ENCODE measurements at places on chromosomes 11 and 22.
A peak's percentile ranks its signal among the peaks of the same experiment; 100 is the strongest.

- no peak for DNase-seq
Measured at GRCh38 chr11:78319453-78319955, 98.1 kb downstream of the GAB2 start.

DNA sequence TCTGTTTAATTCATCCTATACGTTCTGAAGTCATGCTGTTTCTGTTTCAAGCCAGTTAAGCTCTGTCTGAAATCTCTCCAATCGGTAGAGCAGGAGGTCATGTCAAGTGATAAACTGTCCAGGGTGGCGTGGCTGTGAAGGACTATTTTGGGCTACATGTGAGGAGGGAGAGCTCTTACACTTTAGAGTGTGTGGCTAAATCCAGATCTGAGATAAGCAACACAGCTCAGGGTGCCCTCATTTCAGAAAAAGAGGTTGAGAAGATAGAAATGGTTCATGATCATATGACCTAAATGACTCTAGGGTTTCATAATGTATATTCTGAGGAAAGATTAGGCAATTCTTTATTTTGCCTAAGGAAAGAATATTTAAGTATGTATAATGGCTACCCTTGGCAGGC, 8.4 kb downstream of the BLID start:
- DNase-seq: no peak

GRCh38 chr11:12090761-12091258, 19.6 kb upstream of the MICAL2 start:
- DNase-seq: no peak

DNA sequence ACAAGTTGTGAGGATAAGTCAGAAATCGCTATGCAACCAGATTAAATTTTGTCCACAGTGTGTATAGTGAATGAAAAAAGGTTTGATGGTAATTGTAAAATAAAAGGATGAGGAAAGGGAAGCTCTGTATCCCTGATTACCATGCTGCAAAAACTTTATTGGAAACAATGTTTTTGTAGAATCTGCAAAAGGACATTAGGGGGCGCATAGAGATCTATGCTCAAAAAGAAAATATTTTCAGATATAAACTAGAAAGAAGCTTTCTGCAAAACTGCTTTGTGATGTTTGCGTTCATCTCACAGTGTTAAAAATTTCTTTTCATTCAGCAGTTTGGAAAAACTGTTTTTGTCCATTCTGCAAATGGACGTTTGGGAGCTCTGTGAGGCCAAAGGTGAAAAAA, 390.5 kb downstream of the OR4C45 start:
- no peak for DNase-seq

DNA sequence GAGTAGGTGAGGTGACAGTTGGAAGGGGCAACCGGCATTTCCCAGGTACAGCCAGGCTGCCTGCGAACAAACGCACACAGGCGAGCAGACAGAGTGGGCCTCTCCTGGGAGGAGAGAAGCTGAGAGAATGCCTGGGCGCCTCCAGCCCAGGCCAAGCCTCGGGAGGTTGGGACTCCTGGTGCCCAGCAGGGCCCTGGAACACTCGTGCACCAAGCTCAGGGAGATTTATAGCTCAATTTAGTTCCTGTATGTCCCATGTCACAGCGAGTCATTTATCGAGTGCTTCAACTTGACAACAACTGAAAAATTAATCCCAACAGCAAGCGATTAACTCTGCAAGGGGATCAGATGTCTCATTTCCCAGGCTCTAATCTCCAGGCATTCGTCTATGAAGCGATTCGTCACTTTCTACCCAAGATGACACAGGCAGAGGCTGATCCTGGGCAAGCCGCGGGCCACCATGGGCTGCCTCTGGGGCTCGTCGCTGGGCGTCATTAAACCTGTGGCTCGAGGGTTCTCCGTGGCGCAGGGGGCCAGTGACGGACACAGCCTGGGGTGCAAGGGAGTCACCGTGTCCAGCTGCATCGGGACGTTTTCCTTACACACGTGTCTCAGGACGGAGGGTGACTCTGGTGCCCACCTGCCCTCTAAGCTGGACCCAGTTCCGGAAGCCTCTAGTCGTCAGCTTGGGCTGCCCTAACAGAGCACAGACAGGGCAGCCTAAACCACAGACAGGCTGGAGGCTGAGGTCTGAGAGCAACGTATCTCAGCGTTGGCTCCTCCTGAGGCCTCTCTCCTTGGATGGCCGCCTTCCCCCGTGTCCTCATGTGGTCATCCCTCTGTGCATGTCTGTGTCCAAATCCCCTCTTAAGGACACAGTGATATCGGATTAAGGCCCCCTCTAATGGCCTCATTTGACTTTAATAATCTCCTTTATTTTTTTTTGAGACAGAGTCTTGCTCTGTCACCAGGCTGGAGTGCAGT, 154.1 kb downstream of the CTTN start:
- no peak for DNase-seq

- DNase-seq: no peak
Measured at GRCh38 chr11:100182350-100182749, 504.7 kb upstream of the ARHGAP42 start.

GRCh38 chr11:78100261-78100660, 20.6 kb upstream of the NDUFC2 start:
- DNase-seq: no peak

GRCh38 chr11:19441752-19442553, 201.2 kb upstream of the E2F8 start:
- DNase-seq: no peak

DNA sequence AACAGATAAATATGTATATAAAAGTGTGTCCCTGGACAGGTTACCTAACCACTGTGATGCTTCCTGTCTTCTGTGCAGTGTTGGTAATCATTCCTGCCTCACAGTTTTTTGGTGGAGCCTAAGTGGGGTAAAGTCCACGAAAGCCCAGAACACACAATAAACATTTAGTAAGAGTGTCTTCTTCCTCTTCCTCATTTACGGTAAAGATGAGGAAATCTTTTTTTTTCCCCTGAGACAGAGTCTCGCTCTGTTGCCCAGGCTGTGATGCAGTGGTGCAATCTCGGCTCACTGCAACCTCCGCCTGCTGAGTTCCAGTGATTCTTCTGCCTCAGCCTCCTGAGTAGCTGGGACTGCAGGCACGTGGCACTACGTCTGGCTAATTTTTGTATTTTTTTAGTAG, 117.1 kb downstream of the LDLRAD3 start:
- DNase-seq: no peak

- no peak for DNase-seq
Measured at GRCh38 chr11:106727256-106727655, 291.0 kb downstream of the GUCY1A2 start.

DNA sequence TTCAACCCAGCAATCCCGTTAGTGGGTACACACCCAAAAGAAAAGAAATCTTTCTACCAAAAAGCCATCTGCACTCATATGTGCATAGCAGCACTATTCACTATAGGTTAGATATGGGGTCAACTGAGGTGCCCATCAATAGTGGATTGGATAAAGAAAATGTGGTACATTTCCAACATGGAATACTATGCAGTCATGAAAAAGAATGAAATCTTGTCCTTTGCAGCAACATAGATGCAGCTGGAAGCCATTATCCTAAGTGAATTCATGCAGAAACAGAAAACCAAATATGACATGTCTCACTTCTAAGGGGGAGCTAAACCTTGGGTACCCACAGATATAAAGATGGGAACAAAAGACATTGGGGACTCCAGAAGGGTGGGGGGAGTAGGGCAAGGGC, 1.9 kb upstream of the ARHGAP8 start:
- DNase-seq: no peak

- no peak for DNase-seq
Measured at GRCh38 chr11:72736452-72737069, 15.6 kb downstream of the ARAP1 start.

DNA sequence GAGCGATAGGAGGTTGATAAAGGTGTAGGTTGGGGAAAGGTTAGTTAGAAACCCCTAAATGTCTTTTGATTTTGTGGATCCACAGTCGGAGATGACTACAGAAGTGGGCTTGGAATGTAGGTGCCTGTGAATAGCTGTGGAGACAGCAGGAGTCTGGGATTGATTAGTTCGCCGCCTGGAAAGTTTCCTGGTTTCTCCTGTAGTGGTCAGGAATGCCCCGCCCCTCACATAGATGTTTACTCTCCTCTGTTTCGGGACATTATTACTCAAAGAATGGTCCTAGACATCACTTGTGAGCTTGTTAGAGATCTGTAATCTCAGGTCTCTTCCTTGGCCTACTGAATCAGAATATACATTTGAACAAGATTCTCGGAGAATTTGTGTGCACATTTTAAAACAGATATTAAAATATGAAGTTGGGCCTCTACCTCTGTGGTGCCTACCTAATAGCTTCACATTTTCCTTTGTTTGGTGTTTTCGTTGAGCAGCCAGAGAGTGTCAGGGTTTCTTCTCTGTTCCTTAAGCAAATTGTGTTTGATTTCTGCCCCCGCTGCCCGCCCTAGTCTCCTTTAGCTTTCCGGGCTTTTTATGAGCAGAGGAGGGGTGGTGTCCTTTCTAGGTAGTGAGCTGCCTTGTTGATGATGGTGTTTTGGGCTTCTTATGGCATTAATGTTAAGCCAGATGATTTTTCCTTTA, 89.4 kb downstream of the PPP6R3 start:
- DNase-seq: no peak

GRCh38 chr22:29260601-29261315, 7.0 kb downstream of the RHBDD3 start:
- DNase-seq: peak; percentile 46

DNA sequence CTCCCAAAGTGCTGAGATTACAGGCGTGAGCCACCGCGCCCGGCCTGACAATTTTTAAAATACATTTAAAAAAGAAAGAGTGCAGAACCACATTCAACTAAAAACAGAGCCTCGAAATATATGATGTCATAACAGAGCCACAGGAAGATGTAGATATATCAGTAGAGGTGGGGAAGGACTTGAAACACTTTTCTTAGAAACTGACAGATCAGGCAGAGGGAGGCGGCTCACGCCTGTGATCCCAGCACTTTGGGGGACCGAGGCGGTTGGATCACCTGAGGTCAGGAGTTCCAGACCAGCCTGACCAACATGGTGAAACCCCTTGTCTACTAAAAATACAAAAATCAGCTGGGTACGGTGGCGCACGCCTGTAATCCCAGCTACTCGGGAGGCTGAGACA, 7.0 kb downstream of the MLC1 start:
- no peak for DNase-seq

- no peak for DNase-seq
Measured at GRCh38 chr11:124875401-124875800, 10.2 kb downstream of the ROBO3 start.

DNA sequence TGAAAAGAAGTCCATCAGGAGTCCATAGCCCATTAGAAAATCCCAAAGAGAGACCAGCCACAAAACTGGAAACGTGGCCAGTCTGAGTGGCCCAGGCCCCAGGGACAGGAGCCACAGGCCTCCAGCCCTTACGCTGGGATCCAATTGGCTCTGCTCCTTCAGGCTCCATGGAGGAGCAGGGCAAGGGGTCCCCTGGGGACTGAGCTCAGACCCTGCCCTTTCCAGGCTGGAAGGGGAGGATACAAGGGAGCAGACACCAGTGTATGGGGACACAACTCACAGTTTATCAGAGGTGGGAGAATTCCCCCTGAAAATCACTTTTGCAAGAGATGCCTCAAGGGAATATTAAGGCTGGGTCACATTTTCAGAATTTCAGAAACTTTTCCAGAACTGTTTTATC, 227.5 kb downstream of the NTM start:
- DNase-seq: no peak

GRCh38 chr22:42179616-42180015, 49.0 kb upstream of the CYP2D6 start:
- DNase-seq: no peak

GRCh38 chr11:79088967-79089366, 351.9 kb downstream of the TENM4 start:
- no peak for DNase-seq

GRCh38 chr22:38347181-38347943, 30.1 kb upstream of the CSNK1E start:
- DNase-seq: no peak

DNA sequence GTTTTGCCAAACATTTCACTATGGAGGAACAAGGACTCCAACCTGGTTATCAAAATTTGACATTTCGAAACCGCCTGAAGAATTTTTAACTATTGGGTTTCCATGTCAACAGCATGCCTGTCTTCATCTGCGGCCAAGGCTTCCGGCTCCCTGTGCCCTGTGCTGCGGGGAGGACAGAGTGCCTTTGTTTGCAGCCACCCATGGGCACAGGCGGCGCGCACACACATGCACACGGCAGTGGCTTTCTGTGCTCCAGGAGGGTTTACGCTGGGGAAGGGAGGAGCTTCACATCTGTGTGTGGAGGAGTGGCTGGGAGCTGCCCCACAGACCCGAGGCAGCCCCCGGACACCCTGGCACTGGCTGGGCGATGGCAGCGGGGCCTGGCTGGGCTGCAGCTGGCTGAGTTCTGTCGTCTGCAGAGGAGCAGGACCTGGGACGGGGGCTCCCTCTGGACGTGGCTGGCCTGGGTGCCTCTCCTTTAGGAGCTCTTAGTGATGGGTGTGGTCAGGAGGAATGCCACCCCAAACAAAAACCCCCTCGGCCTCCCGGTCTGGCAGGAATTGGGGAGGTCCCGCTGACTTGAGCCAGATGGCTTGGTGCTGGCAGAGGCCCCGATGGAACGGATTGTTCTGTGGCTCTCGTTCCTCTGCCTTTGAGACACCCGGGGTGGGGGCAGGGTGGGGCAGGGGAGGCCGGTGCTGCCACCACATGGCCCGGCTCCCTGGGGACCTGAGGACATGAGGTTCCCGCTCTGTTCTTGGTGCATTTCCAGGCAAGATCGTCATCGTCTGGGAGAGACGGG, 1290.9 kb downstream of the BRD1 start:
- peak; percentile 46 for DNase-seq

GRCh38 chr11:111606986-111607385, 4.7 kb downstream of the SIK2 start:
- no peak for DNase-seq

GRCh38 chr22:17562906-17563870, at the start of gene SLC25A18:
Gene SLC25A18, plus strand, starts transcription at chr22:17563498. Its CDS starts 16,447 bp downstream, at chr22:17579945.
- peak; percentile 42 for DNase-seq

DNA sequence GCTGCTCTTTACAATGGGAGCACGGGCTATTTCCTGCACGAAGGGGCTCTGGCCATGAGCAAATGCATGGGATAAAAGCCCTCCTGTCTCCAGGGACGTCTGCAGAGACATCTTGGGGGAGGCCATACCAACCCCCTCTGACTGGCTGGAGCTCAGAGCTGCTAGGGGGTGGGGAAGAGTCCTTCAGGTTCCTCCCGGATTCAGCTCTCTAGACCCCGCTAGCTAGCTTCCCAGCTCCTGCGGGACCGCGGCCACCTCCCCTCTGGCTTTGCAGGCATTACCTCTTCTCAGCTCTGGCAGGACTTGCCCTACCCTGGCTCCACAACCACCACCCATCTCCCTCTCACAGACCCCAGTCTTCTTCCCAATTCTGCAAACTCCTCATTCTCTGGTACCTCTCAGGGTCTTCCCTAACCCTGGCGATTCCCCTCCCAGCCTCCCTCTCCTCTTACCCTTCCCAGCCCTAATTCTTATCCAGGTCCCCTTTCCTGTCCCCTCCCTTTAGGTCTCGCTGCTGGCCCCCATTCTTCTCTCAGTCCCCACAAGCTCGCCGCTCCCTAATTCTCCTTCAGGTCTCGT, 802 bp downstream of the SYT13 start:
- no peak for DNase-seq

GRCh38 chr11:128458321-128458720, 129.0 kb downstream of the ETS1 start:
- DNase-seq: no peak

- no peak for DNase-seq
Measured at GRCh38 chr11:72394416-72394815, 39.9 kb downstream of the CLPB start.

- DNase-seq: no peak
Measured at GRCh38 chr11:31943056-31943780, 132.1 kb upstream of the PAX6 start.
